Stimulated activated CD4-positive, alpha-beta T cell treated with anti-CD3 and anti-CD28 coated beads, TNF-alpha, amount 100 ng/mL, for 1 hour (primary cell): ENCODE measurements at places on chromosomes 12 and 14.

DNA sequence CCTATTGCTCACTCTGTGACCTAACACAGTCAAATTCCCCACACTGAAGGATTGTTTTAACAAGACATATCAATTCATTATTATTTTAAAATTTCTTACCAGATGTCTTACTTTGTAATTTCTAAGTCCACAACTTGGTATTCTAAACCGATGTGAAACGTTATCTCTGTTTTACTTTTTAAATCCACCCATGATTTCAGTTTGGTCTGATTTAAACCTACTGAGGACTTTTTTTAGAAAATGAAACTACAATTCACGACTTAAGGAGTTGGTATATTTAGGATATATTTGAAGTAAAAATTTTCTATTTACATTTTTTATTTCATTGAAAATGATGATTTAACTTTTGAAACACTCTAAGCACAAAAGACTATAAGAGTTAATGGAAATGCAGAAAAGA lies 35.1 kb upstream of the GRIP1 start:
- no peak for DNase-seq

GRCh38 chr14:32925439-32925838 lies 13.2 kb upstream of the NPAS3 start:
- no peak for DNase-seq

DNA sequence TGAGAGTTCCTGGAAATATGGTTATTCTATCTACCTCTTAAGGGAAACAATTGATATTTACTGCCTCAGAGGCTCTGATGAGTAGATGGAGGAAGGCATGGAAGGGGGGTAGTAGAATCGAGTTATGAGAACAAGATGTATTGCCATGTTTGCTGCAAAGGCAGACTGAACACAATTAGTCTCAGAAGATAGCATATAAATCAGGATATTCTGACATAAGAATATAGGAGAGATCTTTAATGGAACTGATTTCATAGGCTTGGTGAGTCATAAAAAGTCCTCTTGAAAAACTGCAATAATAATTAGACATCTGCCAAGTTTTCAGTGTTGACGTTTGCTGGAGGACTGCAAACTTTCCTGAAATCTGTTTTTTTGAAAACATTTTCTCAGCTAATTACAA lies 636.1 kb downstream of the TMTC2 start:
- DNase-seq: no peak

DNA sequence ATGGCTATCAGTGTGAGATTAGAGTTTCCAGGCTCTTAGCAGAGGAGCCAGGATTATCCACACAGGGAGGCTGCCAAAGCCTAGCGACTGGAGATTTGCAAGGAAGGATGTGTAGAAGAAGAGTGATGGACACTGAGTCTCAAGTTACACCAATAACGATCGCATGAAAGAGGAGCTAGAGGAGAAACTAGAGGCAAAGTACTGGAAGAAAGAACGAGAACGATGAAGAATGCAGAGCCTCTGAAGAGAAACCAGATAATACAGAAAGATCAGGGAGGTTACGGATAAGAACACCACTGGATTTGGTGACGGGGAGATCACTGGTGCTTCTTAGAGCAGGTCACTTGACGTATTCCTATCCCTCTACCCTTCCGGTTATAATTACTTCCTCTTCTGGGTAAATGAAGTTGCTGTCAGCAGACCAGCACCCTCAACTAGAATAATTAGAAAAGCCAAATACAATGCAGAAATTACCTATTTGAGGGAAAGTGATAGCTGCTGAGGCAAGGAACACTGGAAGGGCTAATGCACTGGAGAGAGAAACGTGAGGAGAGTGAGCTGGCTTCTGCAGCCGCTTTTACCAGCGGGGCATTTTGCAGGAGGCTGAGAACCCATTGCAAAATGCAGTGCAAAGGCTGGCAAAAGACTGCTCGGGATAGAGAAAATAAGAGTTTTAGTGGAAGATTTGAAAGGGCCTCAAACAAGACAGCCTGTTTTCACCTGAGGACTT lies 93.1 kb upstream of the HIF1A start:
- no peak for DNase-seq

- DNase-seq: no peak
These were observed 42.3 kb upstream of the CSRP2 start for GRCh38 chr12:76921100-76921471.

DNA sequence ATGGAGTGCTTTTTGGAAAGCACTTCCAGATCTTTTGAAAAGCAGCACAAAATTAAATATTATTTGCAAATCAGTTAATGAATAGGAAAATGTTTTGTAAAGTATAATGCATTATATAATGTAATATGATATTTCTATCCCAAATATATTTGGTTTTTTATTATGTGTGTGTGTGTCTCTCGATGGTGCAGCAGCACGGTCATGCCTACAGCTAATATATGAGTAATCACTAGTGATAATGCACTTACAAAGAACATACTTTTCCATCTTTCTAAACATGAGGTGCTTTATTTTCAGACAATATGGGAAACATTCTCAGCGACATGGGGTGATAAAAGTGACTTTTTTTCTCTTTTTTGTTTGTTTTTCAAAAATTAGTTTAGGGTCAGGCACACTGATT lies 1.3 kb upstream of the EEA1 start:
- DNase-seq: no peak

DNA sequence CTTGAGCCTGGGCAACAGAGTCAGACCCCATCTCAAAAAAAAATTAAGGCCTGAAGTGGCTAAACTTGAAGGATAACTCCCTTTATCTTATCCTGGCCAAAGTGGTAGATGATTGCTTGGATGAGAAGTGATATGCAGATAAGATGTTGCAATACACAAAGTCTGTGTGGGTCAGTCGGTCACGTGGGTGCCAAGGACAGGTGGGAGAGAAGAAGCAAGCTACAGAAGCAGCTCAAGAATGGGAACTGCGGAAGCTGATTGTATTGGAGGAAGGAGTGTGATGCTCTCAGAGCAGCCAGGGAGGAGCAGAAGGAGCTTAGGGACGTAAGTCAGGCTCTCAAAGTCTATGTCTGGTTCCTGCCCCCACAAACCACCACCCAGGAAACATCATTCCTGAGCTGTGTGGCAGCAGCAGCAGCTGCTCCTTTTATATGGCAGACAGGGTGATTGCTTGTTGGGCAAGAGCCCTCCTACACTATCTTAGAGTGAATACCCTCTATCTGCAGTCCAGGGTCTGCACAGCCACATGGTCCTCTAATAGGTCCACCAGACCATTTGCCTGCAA lies 54.5 kb downstream of the ATP2A2 start:
- no peak for DNase-seq

DNA sequence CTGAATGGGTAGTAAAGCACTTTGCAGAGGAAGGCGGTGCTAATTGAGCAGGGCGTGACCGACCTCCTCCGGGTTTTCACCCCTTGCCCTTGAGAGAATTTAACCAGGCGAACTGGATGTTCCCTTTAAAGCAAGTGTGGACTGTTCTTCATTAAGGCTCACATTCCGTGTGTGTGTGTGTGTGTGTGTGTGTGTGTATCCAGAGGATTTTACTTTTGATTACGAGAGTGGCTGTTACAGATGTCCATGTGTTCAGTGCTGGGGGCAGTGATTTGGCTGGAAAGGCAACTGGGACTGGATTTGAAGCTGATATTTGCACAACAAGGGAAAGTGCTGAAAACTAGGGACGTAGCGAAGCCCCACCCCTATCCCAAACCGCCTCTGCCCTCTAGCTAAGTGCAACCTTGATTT lies 2.2 kb downstream of the TMEM132C start:
- DNase-seq: no peak

DNA sequence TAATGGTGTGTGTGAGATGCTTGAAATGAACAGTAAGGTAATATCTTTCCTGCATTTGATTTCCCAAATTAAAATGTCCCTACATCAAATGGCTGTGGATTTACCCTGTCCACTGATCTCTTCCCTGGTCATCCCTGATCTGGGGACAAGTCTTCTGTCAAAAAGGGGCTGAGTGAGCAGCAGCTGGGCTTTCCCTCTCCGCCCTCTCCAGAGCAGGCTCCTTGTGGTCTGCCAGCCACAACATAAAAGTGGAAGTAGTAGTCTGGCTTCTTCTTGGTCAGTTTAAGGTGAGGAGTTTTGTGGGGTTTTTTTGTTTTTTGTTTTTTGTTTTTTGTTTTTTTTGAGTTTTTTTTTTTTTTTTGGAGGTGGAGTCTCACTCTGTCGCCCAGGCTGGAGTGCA lies 25.2 kb upstream of the PLXNC1 start:
- no peak for DNase-seq

GRCh38 chr14:51595881-51596455 lies 55.7 kb upstream of the FRMD6 start:
- no peak for DNase-seq

- no peak for DNase-seq
These were observed 6.7 kb upstream of the STON2 start for GRCh38 chr14:81406863-81407262.

DNA sequence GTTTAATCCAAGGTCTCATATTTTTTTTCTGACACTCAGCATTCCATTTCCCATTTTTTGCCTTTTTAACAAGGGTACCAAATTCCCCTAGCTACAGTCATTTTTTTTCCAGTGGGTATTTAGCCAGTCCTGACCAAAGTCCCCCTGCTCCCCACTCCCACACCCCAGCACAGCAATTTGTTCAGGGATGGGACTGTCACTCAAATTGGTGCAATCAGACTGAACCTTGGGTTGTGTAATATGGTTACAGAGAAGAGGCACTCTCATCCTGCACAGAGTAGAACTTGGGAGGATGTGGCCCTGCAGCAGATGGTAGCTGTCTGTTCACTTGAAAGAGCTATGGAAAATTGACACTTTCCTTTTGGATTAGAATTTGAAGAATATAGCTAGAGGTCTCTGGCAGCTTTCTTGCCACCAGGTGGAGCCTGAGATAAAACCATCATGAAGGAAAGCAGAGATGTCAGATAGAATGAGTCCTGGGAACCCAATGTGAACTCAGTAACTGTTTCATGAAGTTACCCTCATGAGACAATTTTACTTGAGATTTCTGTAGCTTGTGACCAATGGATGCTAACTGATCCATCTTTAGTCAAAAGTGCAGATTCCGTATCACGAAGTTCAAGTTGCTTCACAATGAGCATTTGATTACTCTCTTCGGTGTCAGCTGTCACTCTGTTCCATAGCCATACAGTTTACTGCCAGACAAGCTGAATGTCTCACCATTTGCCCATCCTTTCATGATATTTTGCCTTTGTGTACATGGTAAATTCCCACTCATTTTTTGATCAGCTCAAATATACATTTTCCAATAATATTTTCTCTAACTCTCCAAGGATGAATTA lies 394.0 kb upstream of the SYT1 start:
- DNase-seq: no peak

- no peak for DNase-seq
These were observed 13.0 kb downstream of the MTA1 start for GRCh38 chr14:105432657-105433056.

- DNase-seq: no peak
These were observed 127.6 kb upstream of the DAAM1 start for GRCh38 chr14:59060841-59061240.

DNA sequence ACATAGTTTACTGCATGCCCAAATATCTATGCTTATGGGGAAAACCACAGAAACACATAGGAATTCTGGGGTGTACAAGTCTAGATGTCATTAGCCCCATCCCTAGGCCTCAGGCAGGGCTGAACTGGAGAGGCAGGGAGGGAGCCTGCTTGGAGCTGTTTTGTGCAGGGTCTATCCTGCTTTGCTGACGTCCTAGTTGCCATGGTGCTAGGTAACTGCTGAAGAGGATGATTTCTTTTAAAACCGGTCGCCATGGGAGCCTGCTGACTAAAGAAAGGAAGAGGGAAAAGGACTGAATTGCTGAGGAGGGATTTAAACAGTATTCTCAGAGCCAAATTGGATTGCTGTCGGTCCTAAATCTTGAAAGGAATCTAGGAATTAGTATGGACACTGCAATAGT lies 10.7 kb downstream of the GPR19 start:
- no peak for DNase-seq

GRCh38 chr14:34620839-34621238 lies 9.1 kb downstream of the SNX6 start:
- DNase-seq: no peak

- no peak for DNase-seq
These were observed 29.8 kb downstream of the BRMS1L start for GRCh38 chr14:35855876-35856481.

DNA sequence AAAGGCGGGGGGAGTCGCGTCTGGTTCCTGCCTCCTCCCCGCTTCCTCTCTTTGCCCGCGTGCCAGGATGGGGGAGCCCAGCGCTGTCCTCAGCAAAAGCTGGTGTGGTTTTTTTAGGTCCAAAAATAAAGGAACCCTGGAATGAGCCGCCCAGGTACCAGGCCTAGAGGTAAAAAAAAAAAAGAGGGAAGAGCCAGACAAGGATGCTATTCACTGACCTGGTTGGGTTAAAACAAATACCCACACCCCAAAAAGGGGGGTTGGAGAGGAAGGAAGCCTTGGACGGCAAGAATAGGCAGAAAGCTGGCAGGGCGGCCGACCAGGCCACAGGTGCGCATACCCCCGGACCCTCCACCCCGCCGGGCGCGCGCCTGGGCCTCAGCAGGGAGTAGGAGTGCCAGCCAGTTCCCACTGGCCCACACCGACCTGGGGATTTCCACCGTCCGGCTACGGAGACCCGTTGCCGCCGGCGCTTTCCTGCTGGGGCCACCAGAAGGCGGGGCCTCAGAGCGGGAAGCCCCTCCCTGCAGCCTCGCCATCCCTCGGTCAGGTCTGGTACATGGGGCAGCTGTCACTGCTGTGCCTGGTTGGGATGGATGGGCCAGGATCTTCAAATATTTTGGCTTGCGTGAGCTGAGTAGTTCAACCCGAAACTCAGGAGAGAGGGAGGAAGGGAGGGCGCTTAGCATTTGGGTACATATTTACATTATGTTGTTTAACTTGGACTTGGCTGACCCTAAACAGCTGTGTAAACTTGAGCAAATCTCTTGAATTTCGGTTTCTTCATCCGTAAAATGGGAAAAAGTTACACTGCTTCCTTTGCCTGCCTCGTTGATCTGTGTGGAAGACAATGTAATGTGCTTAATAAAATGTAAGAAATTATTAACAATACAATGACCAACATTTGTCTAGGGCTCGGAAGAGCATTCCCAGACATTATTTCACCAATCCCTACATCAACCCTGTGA lies 5.4 kb upstream of the IRF2BPL start:
- peak; percentile 66 for DNase-seq

DNA sequence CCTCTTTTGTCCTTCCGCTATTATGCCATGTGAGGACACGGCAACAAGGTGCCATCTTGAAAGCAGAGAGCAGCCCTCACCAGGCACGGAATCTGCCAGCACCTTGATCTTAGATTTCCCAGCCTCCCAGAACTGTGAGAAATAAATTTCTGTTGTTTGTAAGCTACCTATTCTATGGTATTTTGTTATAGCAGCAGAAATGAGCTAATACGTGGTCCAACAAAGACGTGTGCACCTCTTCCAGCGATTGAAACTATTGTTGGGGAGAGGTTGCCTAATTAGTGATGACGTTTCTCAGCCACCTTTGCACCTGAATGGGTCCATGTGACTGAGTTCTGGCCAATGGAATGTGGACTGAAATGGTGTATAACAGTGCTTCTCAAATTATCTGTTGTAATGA lies 2.3 kb upstream of the SNAPC1 start:
- no peak for DNase-seq

GRCh38 chr12:27974735-27975221 lies 2.2 kb upstream of the PTHLH start:
- DNase-seq: no peak

- DNase-seq: no peak
These were observed 275.7 kb downstream of the DAD1 start for GRCh38 chr14:22313172-22313801.

GRCh38 chr12:101945369-101946232 lies 68.2 kb downstream of the DRAM1 start:
- no peak for DNase-seq
